ENCODE measurements at places on chromosomes 3 and 15.

DNA sequence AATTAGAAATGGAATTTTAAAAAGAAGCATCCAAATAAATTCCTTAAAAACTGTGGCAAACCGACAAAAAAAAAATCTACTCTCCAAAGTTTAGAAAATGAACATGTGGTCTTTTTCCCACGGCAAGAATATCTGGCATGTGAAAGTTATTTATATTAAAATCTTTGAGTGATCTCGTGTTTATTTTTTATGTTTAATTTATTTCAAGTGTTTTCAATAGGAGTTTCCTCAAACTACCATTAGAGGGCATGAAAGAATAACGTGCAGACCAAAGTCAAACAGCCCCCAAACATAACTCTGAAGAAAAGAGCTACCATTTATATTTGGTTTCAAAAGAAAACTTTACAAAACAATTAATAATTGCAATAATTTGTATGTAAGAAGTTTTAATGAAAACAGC, 286.4 kb downstream of the ZIC4 start:
- DNase-seq: no peak

- DNase-seq: no peak
These were observed 57.5 kb upstream of the GSK3B start for GRCh38 chr3:120151791-120152190.

DNA sequence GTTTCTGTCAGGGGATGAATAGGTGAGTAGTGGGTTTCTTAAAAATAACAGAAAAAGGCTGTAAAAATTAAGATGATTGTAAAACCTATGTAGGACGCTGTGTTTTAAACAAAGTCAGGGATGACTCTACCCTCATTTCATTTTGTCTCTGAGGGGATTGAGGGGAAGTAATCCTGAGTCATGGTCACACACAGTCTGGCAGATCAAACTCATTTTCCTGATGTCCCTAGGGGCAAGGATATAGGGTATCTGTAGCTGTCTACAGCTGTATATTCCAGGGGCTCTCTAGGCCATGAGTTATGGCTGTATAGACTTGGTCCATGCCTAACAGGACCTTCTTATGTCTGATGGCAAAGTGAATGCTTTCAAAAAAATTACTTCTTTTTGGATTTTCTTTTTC, 421.1 kb downstream of the PDCD6IP start:
- DNase-seq: no peak

DNA sequence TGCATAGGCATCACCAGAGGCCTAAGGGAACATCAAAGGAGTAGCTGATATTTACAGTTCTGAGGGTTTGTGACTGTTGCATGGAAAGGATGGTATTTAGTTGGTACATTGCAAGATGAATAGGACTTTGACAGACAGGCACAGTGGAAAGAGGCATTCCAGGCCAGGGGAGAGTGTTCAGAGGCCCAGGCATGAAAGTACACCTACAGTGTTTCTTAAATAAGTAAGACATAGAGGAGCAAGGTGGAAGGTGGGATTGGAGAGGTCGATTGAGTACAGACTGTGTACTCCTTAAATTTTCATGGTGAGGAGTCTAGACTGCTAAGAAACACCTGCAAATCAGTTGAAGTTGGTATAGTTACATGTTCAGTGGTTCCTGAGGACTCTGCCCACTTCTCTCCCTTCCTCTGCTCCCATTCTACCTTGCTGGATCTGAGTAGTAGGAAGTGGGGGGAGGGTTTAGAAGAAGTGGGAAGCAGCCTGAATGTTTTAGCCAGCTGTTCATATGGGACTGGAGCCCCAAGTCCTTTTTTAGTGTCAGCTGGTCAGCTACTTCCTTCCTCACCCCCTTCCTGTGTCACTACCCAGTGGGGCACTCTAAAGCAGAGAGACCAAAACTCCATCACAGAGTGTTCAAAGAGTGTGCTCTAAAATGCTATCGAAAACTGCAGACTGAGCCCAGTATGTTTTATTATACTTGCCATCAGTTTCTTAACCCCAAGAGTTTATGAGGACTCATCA, 14.0 kb downstream of the KLHL18 start:
- no peak for DNase-seq

DNA sequence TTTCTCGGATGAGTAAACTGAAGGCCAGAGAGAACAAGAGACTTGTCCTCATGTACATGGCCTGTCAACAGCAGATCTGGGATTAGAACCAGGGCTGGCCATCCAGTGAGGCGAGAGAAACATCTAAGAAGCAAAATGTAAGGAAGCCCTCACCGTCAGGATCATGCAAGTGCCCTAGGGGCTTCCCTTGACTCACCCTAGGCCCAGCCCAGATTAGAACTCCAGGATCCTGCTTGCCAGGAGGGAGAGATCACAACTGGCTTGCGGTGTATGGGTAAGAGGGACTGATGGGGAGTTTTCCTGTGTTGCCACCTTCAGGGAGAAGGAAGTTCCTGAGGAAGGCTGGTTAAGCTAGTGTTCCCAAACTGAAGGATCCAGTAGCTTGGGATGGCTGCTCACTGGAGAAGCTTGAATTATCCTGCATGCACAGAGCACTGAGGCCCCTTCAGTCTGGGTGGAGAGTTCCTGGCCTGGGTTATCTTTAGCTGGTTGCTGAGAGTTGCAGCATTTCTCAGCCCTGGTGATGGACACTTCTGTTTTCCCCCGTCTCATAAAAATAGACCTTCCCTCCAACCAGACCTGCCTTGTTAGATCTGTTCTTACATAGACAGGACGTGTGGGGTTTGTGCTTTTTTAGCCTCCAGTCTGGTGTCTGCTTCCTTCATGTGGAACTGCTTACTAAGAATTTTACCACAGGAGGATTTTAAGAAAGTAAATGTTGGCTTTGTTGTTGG, 28.2 kb upstream of the XIRP1 start:
- no peak for DNase-seq

GRCh38 chr15:76795217-76795616, 109.9 kb downstream of the SCAPER start:
- no peak for DNase-seq

- DNase-seq: no peak
These were observed 5.5 kb upstream of the CCDC39 start for GRCh38 chr3:180684807-180685206.

GRCh38 chr3:43786102-43786501, 95.4 kb downstream of the ABHD5 start:
- no peak for DNase-seq

DNA sequence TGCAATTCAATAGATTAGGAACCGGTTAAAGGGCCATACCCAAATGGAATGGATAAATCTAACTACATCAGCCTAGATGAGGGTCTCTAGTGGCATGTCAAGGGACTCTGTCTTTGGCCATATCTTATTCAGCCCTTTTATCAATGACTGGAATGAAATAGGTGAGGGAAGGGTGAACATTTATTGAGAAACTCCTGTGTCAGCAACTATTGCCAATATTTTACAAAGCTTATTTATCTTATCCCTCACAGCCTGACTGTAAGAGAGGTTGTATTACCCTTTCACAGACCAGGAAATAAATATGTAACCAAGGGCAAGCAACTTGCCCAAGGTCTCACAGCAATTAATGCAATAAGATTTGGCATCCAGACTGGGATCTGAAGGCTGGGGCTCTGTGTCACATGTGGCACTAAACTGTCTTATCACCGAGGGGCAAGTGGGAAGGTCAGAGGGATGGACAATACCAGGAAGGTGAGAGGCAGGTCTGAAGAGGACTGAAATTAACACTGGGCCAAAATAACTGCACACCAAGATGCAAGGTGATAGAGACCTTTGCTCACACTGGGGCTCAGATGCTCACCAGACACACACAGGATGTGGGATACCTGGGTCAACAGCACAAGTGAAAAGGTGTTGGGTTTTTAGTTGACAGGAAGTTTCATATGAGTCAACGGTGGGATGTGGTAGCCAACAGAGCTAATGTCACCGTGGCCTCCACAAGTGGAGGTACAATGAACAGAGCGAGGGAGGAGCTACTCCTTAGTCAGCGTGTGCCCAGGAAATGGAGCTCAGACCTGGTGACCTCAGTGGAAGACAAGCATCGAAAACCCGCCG, 261.3 kb downstream of the RPLP1 start:
- peak; percentile 68 for DNase-seq

DNA sequence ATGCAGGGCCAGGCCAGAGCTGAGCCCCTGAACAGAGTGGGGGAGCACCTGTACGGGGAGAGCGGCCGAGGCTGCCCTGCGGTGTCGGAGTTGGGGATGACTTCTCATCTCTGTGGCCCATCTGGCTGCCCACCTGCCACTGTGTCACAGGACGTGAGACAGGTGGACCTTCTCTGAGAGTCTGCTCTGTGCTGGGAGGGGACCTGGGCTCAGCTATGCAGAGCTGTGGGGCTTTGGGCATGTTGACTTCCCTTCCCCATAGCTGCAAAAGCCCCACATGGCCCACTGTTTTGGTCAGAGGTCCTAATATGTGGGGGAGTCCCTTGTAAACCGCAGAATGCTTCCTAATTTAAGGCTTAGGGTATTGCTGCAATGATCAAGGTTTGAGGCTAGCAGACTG, 68.0 kb upstream of the TRPM1 start:
- DNase-seq: no peak

DNA sequence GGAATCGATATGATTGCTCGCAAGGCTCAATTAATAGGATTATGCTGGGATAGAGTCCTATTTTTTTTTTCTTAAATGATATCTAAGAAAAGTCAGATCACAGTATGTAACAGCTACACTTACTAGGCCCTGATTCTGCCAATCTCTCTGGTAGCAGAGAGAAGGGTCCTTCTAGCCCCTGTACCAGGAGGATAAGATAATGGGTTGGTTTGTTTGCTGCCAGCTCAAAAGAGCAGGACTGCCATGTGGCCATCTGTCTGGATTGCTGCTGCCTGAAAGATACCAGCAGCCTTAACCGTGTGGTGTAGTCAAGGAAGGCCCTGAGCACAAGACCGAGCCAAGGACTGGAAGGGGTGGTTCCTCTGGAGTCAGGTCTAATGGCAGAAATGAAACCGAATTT, 236.4 kb downstream of the KLF13 start:
- DNase-seq: no peak

DNA sequence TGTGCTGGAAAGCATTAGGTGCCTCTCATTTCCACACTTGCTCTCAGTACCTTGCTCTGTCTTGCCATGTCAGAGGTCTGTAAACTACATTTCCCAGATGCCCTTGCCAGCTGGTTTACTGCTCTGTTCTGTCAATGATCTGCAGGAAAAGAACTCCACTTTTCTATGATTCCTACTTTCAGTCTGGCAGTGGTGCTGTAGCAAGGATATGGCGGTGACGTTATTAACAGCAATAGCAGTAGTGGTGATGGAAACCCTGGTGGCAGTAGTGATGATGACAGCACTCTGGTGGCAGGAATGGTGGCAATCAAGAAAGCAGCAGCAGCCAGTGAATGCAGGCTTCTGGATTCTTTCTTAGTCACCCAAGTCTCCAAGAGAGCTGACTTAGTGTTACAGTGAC, 665.2 kb downstream of the DIPK2A start:
- DNase-seq: no peak

DNA sequence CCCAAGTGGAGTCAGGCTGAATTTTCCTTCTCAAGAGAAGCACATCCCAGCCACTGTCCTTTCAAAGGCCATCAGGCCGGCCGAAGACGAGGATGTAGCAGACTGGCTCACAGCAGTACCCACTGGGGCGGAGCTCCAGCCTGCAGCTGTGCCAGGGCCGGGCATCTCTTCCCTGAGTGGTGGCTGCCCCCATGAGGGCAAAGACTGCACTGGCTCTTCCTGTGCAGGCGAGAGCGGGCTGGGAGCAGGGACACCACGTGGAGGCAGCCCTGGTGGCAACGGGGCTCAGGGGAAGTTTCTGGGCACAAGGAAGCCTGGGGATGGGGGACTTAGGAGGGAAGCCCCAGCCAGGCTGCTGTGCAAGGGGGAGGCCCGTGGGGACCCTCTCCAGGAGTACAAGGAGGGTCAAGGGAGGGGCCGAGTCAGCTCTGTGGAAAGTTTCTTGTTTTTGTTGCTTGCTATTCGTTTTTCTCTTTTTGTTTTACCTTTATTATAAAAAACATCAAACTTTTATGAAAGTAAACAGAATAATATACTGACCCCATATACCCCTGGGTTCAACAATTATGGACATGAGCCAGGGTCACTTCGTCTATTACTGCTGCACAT, 66.1 kb downstream of the RPN1 start:
- DNase-seq: peak; percentile 73

DNA sequence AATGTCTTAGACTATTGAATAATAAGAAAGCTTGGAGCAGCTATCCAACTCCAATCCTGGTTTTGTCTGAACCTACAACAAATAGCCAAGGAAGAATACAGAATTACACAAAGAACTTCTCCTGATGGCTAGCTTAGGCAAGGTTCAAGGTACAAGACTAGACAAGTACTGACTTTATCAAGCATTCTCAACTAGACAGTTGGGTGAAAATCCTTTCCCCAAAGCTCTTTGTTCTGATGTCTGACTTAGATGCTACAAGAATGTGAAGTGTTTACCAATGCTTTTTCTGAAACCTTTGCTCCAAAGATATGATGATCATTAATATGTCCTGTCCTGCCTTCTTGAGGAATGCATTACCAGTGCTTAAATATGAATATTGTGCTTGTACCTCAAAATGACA, 113.8 kb downstream of the ANXA2 start:
- no peak for DNase-seq

DNA sequence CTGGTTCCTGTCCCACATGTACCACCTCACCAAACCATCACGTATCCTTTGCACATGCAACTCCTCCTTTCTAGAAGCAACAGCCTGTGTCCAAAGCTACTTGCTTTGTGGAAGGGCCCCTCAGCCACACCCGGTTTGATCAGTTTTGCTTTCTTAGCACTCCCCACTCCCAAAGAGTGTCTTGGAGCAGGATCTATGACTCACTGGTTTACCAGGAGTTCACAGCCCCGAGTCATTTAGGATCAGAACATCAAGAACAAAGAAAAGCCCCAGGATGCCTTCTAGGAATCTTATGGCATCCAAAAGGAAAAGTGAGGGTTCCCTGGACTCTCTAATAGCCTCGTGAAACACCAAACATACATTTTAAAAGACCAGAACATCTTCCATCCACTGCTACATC, 50.7 kb upstream of the IGF1R start:
- DNase-seq: no peak

- no peak for DNase-seq
These were observed 246.5 kb upstream of the ONECUT1 start for GRCh38 chr15:53036641-53037040.

GRCh38 chr15:96695426-96695825, 364.9 kb downstream of the NR2F2 start:
- no peak for DNase-seq

DNA sequence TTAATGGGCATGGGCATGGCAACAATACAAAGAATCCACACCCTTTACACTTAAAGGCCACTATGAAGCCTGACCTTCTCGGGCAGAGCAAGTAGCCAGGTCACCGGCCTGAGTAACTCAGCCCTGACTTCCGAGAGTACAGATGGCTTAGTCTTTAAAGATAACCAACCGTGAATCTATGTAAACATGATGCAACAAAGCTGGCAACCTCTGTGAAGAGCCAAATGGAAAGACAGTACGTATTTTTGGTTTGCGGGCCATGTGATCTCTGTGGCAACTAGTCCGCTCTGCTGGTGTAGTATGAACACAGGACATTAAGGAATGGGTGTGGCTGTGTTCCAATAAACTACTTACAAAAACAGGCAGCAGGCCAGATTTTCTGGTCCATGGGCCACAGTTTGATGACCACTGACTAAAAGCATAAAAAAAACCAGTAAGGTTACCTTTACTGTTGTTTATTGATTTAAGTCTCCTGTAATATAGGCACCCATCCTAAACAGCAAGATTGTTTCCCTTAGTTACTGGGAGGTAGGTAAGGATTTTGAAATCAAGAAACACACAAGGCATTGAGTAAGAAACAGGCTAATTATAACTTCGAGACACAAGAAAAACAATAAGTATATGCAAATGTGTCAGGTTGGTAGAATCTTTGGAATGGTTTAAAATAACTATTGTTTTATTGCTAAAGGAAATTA, 14.5 kb downstream of the RIOX2 start:
- DNase-seq: no peak

- DNase-seq: no peak
These were observed 114.4 kb downstream of the TPRA1 start for GRCh38 chr3:127475975-127476705.
